Stromal cell of bone marrow (primary cell): ENCODE measurements at places on chromosomes 16 and 17.

DNA sequence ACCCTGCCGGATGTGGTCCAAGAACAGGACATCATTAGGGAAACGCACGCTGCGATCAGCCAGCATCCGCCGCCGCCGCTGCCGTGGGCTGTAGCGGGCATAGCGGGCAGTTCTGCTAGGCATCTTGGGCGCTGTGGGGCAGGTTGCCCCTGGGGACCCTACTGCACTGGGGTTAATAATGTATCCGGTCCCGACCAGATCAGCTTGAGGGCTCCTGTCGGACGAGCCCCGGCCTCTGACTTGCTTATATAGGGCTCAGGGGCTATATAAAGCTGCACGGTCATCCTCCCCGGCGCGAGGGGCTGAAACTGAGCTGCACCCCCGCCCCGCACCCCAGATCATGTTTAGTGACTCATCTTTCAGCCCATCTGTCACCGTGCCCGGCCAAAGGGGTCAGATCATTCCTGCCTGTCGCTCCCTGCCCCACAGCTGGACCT, at the start of gene PPP1R27:
PPP1R27 (minus strand) TSS at position 220 of the 437 bp plus-strand sequence; CDS start at position 123, 97 bp downstream.
- no peak for DNase-seq

DNA sequence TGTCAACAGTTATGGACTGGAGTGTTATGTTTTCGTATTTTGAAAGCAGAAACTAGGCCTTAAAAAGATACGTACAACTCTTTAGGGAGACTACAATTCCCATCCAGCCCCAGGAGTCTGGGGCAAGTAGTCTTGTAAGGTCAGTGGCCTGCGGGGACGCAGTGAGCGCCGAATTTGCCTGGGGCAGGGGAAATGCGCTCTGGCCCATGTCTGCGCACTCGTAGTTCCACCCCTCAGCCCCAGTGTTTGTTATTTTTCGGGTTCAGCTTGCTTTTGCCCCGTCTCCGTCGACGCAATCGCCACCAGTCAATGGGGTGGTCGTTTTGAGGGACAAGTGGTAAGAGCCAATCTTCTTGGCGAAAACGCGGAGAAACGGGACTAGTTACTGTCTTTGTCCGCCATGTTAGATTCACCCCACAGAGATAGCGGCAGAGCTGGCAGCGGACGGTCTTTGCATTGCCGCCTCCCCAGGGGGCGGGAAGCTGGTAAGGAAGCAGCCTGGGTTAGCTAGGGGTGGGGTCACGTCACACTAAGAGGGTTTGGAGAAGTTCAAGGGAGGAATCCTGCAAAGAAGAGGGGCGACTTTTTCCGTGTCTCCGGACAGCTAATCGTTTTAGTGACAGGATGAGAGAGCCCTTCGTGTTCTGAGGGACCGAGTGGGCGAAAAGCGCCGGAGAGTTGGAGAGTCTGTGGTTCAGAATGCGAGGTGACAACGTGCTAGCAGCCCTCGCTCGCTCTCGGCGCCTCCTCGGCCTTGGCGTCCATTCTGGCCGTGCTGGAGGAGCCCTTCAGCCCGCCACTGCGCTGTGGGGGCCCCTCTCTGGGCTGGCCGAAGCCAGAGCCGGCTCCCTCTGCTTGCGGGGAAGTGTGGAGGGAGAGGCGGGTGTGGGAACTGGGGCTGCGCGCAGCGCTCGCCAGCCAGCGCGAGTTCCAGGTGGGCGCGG, 1.1 kb upstream of the BRCA1 start:
- DNase-seq: no peak

DNA sequence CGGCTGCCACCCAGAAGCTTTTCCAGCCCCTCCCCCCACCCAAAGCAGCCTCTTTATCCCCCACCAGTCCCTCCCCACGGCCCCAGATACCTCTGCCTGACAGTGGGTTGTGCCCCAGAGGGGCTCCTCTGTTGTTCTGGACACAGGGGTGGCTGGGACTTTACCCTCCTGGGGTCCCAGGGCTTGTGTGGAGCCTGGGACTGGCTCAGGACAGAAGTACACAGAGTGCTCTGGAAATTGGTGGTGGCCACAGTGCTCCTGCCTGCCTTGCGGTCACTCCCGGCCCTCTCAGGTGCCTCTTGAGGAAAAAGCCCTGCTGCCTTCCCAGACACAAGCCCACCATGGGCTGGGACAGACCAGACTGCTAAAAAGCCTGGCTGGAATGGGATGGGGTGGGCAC, 68.2 kb downstream of the RAB11FIP4 start:
- no peak for DNase-seq

GRCh38 chr17:44088254-44088653, 17.7 kb downstream of the G6PC3 start:
- no peak for DNase-seq

DNA sequence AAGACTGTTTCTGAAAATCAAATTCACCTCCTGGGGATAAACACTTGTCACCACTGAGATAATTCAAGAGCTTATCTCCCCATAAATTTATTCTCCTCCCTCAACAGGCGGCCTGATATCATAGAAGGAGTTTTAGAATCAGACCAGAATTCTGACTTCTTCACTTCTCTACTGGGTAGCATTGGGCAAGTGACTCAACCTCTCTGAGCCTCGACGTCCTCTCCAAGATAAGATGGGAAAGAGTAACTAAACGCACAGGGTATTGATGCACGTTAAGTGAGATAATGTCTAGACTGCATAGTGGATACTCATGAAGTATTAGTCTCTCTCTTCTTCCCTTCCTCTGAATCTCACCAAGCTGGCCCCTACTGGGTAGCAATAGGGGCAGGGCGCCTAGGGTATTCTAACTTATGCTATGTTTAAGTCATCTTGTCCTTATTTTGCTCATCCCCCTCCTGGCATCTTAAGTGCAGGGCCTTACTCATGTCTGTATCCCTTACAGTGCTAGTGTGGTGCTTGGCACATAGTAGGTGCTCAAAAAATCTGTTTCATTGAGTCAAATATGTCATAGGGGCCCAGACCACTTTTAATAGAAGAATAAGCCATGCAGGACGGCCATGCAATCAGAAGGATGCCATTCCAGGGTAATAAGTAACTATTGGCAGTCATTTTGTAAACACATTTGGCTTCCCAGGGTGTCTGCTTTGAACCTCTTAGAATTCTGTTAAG, 476.4 kb upstream of the CCL2 start:
- DNase-seq: no peak

GRCh38 chr16:27085182-27085581, 18.5 kb downstream of the C16orf82 start:
- no peak for DNase-seq

DNA sequence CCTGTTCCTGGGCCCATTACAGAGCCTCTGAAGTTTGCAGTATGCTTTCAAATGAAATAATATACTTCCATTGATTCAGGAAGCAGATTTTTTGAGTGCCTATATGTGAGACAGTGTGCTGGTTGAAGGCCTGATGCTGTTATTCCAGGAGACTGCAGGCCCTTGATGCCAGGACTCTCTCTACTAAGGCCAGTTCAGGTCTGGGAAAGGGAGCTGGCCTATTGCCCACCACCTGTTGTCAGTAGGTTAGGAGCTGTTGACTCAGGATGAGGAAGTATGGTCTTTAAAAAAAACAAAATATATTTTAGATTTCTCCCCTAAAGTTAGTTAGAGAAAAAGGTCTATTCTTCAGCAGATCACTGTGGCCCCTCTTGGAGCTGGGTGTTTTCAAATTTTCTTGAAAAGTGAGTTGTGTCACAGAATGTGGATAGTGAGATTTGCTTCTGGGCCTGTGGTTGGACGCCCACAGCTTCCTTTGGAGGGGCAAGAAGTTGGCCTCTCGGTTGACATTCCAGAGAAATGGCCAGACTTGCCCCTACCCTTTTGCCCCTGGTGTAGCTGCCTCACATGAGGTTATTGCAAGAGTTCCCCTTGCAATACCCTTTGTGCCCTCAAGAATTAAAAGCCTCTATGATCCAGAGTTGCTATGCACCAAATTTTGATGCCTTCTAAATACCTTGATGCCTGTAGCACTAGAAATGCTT, 7.9 kb downstream of the ESRP2 start:
- DNase-seq: no peak
